ENCODE measurements at places on chromosomes 1 and 21. TPM values are rescaled to one million over a fixed set of nuclear protein-coding genes. Genes with fewer than 3 reads are reported as not detected.

The LEFTY2 gene
- 2.6 TPM for polyA plus RNA-seq

The AMY2B gene
- 2.0 TPM for polyA plus RNA-seq

The IVL gene
- not detected for polyA plus RNA-seq

GRCh38 chr1:109197158-109198042 lies 16.3 kb upstream of the SARS1 start:
- no peaks in the 10 kb centered on the region for H3K27me3 ChIP-seq
- DNase-seq = no peak
- peaks cover 4% of the 10 kb centered on the region for H3K4me1 ChIP-seq
- no peak overlapping the region for H3K4me3 ChIP-seq

DNA sequence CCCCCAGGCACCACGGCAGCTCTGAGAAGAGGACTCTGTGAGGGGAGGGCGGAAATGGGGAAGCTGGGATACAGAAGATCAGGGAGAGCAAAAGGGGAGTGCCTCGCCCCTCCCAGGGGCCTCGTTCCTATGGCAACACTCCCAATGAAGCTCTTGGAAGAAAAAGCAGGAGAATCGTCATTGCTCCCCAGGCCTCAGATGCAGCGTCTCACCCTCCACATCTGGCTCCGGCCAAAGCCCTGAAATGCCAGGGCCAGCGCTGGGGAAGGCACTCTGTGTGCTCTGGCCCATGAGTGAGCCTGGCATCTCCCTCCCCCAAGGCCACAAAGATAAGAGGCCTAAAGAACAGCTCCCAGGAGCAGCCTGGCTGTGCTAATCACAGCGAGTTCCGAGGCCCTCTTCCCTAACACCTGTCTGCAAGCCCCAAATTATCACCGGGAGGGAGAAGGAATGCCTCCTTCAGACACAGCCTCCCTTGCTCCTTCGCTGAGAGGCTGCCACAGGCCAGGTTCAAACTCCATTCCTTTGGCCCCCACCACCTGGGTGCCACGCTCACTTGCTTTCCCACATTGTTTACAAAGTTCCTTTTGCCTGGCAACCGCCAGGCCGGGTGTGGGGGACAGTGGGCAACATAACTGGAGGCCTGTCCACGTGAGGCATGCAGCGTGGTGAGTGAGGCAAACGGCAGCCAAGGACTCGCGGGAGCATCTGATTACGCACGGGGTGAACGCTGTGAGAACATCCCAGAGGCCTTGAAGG lies 27.8 kb downstream of the ECE1 start:
- H3K27ac ChIP-seq = no peak overlapping the region
- no peaks in the 10 kb centered on the region for H3K27me3 ChIP-seq
- no peak overlapping the region for H3K4me3 ChIP-seq
- DNase-seq = no peak
- no peaks in the 10 kb centered on the region for H3K36me3 ChIP-seq
- H3K4me1 ChIP-seq = peaks cover 15% of the 10 kb centered on the region

- no peaks in the 10 kb centered on the region for H3K27me3 ChIP-seq
- no peak for DNase-seq
- no peak overlapping the region for H3K27ac ChIP-seq
- H3K4me1 ChIP-seq = no peaks in the 10 kb centered on the region
Observed at GRCh38 chr1:115428256-115428655, 90.2 kb upstream of the NGF start.

DNA sequence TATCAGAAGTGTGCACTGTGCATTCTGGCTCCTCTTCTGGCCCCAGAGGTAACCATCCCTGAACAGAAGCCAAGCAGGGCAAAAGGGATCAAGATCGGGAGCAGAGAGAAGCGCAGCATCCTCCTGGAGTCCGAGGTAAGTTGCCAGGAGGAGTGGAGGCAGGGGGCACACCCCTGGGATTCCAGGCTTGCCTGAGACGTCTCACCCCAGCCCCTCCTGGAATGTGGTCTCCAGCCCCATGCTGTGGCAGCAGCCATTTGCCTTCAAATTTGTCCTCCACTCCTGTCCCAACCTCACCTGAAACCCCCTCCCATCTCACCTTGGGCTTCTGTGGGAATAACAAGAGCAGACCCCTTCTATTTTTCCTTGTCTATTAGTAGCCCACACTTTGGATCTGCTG lies 10.1 kb downstream of the LRRC71 start:
- no peak for DNase-seq
- H3K4me3 ChIP-seq = no peak overlapping the region
- peaks cover 2% of the 10 kb centered on the region for H3K4me1 ChIP-seq

The CLCC1 gene
- 5.2 TPM for polyA plus RNA-seq

The GJC2 gene
- 0.17 TPM for polyA plus RNA-seq

The DCST2 gene
- polyA plus RNA-seq = 1.7 TPM

DNA sequence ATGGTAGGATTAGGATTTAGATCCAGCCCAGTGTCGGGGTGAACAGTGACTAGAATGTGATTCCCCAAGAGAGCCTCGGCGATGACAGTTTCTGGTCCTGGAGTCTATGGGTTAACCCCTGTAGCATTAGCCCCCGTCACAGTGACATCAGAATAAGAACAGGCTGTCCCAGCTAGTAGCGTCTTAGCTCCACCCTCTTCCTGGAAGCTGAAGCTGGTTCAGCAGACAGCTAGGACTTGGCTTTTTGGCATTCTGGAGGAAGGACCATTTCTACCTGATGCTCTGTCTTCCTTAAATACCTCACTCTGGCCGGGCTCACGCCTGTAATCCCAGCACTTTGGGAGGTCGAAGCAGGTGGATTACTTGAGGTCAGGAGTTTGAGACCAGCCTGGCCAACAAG lies 5.0 kb downstream of the NDUFS2 start:
- H3K36me3 ChIP-seq = peaks cover 45% of the 10 kb centered on the region
- no peak for DNase-seq
- H3K27me3 ChIP-seq = no peaks in the 10 kb centered on the region
- no peak overlapping the region for H3K4me3 ChIP-seq
- H3K4me1 ChIP-seq = no peaks in the 10 kb centered on the region

- H3K27ac ChIP-seq = no peak overlapping the region
- no peaks in the 10 kb centered on the region for H3K36me3 ChIP-seq
- H3K4me3 ChIP-seq = no peak overlapping the region
- no peaks in the 10 kb centered on the region for H3K4me1 ChIP-seq
- DNase-seq = no peak
Observed at GRCh38 chr21:45316871-45317397, 29.2 kb upstream of the POFUT2 start.

DNA sequence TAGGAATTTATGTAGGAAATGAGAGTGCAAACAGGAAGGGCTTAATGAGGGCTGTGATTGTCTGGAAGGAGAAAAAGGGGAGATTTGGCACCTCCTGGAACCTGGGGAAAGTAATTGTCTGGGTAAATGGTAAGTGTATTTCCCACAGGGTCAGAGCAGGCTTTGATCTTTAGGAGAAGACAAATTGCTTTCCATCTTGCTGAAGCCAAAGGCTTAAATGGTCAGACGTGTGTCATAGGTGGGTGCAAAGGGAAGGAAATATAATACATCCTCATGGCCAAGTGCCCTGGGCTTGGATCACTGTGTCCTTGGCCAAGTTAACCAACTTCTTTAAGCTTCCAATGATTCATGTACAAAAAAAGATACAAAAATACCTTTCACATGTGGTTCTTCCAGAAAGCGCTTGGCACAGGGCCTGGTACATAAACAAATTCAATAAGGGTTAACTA lies 1.3 kb upstream of the DUSP23 start:
- DNase-seq = no peak
- peaks cover 2% of the 10 kb centered on the region for H3K27me3 ChIP-seq
- H3K4me3 ChIP-seq = no peak overlapping the region
- peaks cover 10% of the 10 kb centered on the region for H3K4me1 ChIP-seq
- H3K27ac ChIP-seq = no peak overlapping the region

DNA sequence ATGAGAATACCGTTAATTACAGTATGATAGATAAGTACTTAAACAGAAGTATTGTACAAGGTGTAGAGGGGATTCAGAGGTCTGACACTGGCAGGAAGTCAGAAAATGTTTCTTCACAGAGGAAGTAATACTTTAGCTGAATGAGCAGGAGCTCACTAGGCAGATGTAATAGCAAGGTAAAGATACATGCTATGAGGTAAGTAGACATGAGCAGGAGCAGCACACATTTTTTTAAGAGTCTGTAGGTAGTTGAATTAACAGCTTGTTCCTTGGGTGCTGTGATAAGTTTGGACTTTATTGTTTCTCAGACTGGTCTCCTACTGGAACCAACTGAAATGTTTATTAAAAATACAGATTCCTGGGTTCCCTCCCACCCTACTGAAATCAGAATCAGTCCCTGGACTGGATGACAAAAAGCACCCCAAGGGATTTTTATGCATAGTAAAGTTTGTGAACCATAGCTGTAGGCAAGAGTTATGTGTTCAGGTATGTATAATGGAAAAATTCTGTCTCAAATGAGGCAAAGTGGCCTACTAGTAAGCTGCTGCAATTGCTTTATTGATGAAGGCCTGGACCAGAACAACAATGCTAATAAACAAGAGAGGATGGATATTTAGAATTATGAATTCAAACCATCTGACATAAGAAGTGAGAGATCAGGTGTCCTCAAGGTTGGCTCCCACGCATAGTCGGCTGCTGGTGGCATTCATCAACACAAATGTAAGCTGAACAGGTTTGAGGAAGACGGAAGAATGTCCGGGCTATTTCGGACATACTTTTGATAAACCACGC lies 902 bp downstream of the AP4B1 start:
- H3K4me3 ChIP-seq = peak overlapping the region; percentile 92
- H3K4me1 ChIP-seq = no peaks in the 10 kb centered on the region
- no peak overlapping the region for H3K27ac ChIP-seq
- DNase-seq = no peak
- H3K27me3 ChIP-seq = no peaks in the 10 kb centered on the region

DNA sequence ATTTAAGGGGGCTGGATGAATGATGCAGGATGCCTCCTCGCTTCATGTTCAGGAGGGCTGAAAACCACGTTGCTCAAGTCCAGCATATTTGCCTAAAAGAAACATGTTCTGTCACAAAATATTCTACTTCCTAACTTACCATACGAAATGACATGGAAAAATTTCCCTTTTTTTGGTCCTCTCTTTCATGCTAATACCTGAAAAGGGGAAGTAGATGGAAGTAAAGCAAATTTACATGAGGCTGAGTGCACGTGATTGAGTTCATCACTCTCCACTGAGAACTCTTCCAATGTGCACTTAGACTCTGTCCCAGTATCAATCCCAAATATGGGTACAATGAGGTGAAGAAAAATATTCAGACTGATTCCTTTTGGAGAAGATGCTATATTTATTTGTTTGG lies 23.0 kb downstream of the XCL2 start:
- H3K27me3 ChIP-seq = no peaks in the 10 kb centered on the region
- H3K27ac ChIP-seq = no peak overlapping the region
- no peaks in the 10 kb centered on the region for H3K36me3 ChIP-seq
- no peaks in the 10 kb centered on the region for H3K4me1 ChIP-seq
- DNase-seq = no peak

DNA sequence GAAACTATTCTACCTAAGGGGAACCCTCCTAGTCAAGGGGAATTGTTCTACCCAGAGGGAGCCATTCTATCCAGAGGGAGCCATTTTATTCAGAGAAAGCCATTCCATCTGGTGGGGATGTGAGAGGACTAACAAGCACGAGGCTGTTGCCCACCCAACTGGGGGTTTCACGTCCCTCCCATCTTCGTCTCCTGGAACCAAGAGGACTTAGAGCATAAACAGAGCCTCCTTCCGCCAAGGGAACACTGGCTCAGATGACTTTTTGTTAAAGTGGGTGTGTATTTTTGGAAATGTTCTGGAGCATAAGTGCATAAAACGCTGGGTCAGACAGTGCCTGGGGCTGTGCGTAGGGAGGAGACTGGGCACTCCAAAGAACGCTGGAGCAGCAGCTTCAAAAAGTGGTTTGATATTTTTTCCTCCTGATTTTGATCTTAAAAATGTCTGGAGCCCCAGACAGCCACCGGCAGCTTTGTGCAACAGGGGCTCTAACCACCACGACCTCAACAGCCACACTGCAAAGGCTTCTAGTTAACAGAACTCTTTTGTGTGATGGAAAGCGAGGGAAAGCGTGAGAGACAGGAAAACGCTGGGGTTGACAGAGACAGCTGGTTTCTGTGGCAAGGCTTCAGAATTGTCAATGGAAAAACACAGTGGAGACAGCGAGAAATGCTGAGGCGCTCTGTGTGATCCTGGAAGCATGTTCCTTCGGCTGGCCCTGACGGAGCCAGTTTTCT lies 363.6 kb upstream of the CAMK1G start:
- DNase-seq = no peak
- H3K27ac ChIP-seq = no peak overlapping the region
- H3K36me3 ChIP-seq = no peaks in the 10 kb centered on the region
- H3K4me1 ChIP-seq = no peaks in the 10 kb centered on the region
- no peaks in the 10 kb centered on the region for H3K27me3 ChIP-seq

DNA sequence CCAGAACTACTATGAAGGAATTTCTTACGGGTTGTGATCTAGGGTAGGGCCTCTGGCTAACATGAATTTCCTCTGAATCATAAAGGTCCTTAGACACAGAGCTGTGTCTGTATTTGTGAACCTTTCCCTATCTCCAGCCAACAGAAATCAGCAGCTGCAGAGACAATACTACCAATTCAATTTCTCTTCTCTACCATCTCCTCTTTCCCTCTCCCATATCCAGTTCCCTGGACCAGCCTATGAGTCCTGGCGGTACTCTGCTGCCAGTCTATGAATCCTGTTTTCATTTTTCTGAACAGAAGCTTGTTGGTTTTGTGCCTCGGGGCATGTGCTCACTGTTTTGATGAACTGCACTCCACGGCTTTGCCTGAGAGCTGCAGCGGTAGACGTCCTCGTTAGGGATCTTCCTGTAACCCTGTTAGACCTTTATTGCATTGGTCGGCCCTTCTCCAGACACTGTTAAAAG lies 458.0 kb upstream of the VAMP3 start:
- no peak overlapping the region for H3K4me3 ChIP-seq
- H3K27ac ChIP-seq = no peak overlapping the region
- DNase-seq = no peak
- H3K4me1 ChIP-seq = no peaks in the 10 kb centered on the region
- H3K36me3 ChIP-seq = no peaks in the 10 kb centered on the region

- DNase-seq = no peak
- H3K27ac ChIP-seq = no peak overlapping the region
- H3K36me3 ChIP-seq = no peaks in the 10 kb centered on the region
- no peak overlapping the region for H3K4me3 ChIP-seq
- no peaks in the 10 kb centered on the region for H3K27me3 ChIP-seq
- H3K4me1 ChIP-seq = no peaks in the 10 kb centered on the region
Observed at GRCh38 chr1:12138196-12139168, 28.3 kb upstream of the TNFRSF1B start.

GRCh38 chr1:156260896-156261295 lies 13.0 kb upstream of the PAQR6 start:
- H3K4me3 ChIP-seq = no peak overlapping the region
- H3K4me1 ChIP-seq = no peaks in the 10 kb centered on the region
- H3K36me3 ChIP-seq = peaks cover 91% of the 10 kb centered on the region
- H3K27ac ChIP-seq = no peak overlapping the region
- DNase-seq = no peak

GRCh38 chr21:21682172-21682571 lies 684.0 kb downstream of the NCAM2 start:
- H3K4me3 ChIP-seq = no peak overlapping the region
- DNase-seq = no peak
- no peaks in the 10 kb centered on the region for H3K36me3 ChIP-seq
- no peaks in the 10 kb centered on the region for H3K27me3 ChIP-seq
- no peaks in the 10 kb centered on the region for H3K4me1 ChIP-seq

GRCh38 chr1:11061652-11062365 lies 2.0 kb upstream of the SRM start:
- H3K27ac ChIP-seq = no peak overlapping the region
- H3K4me3 ChIP-seq = no peak overlapping the region
- H3K27me3 ChIP-seq = no peaks in the 10 kb centered on the region
- no peak for DNase-seq
- H3K4me1 ChIP-seq = peaks cover 3% of the 10 kb centered on the region

The RGS1 gene
- not detected for polyA plus RNA-seq

Data from H1 (cell line).